Activated CD8-positive, alpha-beta memory T cell treated with anti-CD3 and anti-CD28 coated beads for 24 hours (primary cell): ENCODE measurements at places on chromosomes 4 and X.

- no peak for DNase-seq
Observed at GRCh38 chr4:111400741-111401140, 744.5 kb upstream of the FAM241A start.

- no peak for DNase-seq
Observed at GRCh38 chr4:13704761-13705160, 77.2 kb upstream of the BOD1L1 start.

GRCh38 chrX:94058728-94059382 is 384.8 kb downstream of the FAM133A start:
- no peak for DNase-seq

DNA sequence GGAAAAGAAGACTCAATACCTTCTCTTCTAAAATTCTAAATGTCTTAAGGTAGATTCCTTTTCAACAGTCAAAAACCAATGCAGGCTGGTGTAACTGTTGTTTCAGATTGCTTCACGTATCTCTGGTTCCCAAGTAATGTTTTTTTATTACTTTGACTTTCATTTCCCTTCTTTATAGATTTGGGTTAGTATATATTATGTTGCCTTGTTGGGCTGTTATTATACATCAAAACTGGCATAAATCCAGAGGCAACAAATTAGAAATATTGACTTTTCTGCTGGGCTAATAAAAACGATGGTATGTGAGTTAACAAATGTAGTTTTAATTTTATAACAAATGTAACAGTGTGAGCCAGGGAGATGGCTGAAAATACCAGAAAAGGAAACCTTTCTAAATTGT is 444.7 kb upstream of the TENM3 start:
- no peak for DNase-seq

DNA sequence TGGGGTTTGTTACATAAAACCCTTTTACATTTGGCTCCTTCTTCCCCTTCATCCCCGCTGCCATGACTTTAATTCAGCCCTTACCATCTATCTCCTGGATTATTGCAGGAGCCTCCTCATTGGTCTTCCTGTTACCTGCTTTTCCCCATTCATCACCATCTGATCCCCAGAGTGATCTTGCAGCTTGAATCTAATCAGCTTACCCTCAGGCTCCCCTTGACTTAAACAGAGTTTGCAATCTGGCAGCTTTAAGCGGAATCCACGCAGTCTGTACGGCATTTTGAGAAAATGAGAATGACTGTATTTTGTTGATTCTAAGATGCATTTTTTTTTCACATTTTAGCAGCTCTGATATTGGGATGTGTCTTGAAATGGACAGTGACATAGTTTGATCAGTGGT is 14.9 kb upstream of the PPEF1 start:
- DNase-seq = no peak

- DNase-seq = no peak
Observed at GRCh38 chr4:173252024-173252935, 81.9 kb downstream of the HMGB2 start.

DNA sequence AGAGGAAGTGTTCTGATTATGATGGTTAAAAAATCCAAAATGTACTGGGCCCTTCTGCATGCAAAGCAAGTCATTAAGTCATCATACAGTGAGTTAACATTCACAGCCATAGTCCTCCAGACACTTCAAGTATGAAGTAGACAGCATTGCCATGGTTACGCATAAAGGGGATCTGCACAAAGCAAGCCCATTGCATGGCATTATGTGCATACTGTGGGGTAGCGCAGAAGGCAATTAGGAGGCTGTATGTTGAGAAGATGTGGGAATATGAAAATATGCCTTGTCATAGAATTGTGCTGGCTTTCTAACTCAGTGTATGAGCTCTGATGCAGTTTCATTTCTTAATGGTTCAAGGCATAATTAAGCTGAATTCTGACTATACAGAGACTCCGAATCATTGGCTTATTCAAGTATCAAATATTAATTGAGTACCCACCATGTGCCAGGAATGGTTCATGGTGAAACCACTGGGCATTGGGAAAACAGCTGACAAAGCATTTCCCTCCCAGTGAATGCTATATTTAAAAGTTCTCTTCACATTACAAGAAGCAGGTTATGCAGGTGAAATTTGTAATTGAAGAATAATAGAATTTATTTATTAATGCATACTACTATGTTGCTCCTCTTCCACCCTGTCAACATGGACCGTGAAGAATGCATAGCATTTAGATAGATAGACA is 588.9 kb downstream of the ZNF674 start:
- DNase-seq = no peak

- no peak for DNase-seq
Observed at GRCh38 chr4:164508097-164508496, 245.8 kb upstream of the SMIM31 start.

- no peak for DNase-seq
Observed at GRCh38 chr4:24856586-24856985, 56.3 kb downstream of the CCDC149 start.

DNA sequence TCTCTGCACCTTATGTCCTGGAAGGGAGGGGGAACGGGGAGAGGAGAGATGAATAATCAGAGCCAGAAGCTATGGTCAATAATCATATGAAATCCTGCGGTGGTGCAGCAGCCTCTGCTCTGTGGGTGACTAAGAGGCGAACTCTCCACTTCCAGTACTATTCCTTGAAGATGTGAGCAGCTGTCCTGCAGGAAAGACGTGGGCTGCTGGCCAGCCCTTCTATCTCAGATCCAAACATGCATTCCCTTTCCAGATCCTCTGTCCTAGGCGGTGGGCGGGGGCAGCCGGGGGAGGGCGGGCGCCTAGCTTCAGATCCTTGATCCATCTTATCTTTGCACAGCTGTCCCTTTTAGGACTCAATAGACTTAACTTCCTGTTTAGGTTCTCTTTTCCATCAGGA is 34.5 kb downstream of the SPINK2 start:
- DNase-seq = no peak

DNA sequence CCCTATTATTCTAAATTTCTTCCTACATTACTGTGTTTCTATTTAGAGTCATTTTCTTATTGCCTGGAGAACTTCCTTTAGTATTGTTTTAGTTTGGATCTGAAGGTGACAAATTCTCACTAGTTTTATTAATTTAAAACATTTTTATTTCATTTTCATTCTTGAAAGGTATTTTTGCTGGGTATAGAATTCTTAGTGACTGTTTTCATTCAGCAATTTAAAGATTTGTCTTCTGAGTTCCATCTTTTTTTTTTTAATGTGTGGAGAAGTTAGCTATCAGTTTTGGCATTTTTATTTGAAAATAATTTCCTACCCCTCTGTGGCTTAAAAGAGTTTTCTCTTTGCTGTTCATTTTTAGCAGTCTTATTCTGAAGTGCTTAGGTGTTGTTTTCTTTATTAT is 169.2 kb downstream of the FRAS1 start:
- no peak for DNase-seq

DNA sequence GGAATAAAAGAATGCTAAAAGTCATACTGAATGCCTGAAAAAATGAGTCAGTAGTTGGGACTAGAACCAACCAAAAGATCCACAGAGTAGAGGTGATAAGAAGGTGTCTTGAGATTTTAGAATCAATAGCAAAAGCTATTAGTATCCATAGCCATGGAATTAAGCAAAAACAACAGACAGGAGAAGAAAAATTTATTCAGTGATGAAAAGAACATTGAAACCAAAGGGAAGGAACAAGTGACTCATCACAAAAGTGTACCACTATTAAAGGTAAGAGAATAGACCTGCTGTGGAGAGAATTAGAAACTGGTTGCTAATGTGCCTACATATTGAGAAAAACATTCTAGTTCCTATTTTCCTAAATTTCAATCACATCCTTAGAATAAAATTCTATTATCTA is 182.0 kb upstream of the NEIL3 start:
- no peak for DNase-seq

DNA sequence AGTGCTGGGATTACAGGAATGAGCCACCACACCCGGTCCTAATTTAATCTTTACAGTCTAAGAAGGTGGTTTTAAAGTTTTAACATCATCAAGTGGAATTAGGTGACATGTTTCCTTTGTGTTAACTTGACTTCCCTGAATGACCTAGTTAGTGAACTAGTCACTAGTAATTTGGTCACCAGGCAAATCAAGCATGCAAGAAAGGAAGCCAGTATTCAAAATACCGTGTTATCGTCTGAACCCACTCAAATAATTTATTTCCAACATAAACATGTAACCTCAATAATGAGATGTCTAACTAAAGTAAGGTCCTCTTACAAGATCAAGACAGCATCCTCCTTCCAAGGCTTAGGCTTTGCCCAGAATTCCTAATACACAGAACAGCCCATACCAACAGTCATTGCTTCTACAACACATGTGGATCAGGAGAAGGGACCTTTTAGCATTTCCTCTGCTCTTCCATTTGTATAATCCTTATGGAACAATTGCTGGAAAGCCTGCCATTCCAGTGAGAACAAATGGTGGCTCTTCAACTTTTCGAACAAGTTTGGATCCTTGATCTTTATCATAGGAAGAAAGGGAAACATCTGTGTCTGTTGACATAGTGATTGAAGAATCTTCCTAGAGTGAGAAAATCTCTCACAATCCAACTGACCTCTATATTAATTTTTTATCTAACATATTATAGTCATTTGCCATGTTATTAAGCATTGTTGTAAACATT is 97.2 kb downstream of the ANXA3 start:
- DNase-seq = no peak

DNA sequence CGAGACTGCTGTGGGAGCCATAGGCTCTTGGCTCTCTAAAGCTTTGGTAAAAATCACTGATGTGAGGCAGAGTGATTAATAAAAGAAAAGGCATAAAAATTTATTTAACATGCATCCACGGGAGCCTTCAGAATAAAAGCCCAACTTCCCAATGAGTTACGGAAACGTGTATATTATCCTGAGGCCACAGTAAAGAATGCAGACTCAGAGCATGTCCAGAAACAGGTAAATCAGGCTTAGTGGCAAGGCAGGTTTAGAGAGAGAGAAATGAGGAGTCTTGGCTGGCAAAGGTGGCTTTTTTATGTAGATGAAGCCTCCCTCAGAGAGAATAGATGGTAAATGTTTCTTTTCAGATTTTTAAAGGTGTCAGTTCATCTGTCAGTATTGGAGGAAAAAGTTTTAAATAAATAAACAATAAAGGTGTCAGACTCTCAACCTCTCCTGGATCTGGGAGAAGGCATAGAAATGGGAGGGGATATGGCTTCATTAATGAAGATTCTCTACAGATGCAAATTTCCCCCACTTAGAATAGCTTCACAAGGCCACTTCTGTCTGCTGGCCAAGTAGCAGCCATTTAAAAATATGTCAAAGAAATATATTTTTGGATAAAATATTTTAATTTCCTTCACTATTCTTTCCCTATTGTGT is 24.0 kb downstream of the C4orf51 start:
- no peak for DNase-seq

- DNase-seq = no peak
Observed at GRCh38 chrX:19225909-19226308, 103.6 kb upstream of the ADGRG2 start.

DNA sequence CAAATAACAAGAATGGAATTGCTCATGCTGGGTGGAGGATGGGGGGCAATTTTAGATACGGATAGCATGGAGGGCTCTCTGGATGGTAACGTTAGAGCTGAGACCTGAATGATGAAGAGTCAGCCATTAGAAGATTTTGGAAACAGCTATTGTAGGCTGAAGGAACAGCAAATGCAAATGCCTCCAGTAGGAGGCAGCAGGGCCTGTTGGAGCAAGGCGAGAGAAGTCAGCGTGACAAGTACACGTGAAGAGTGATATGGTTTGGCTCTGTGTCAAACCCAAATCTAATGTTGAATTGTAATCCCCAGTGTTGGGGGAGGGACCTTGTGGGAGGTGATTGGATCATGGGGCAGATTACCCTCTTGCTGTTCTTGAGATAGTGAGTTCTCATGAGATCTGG is 59.3 kb upstream of the SOD3 start:
- no peak for DNase-seq

GRCh38 chr4:83339573-83339972 is 4.9 kb upstream of the HPSE start:
- no peak for DNase-seq

GRCh38 chrX:148282504-148282903 is 217.9 kb upstream of the AFF2 start:
- no peak for DNase-seq

- DNase-seq = peak; percentile 67
Observed at GRCh38 chrX:78104447-78105176, 564 bp downstream of the PGK1 start.

DNA sequence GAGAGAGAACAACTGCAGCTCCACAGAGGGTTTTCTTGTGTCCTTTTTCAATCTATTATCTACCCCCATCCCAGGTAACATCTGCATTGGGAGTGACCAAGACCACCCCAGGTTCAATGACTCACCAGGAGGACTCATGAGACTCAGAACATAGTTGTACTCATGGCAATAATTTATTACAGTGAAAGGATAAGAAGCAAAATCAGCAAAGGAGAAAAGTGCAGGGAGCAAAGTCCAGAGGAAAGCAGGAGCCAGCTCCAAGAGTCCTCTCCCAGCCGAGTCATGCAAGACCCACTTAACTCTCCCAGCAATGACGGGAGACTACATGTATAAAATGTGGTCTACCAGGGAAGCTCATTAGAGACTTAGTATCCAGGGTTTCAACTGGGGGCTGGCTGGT is 129.5 kb upstream of the RBPJ start:
- DNase-seq = no peak

- no peak for DNase-seq
Observed at GRCh38 chrX:82648062-82648461, 860.0 kb upstream of the POU3F4 start.

DNA sequence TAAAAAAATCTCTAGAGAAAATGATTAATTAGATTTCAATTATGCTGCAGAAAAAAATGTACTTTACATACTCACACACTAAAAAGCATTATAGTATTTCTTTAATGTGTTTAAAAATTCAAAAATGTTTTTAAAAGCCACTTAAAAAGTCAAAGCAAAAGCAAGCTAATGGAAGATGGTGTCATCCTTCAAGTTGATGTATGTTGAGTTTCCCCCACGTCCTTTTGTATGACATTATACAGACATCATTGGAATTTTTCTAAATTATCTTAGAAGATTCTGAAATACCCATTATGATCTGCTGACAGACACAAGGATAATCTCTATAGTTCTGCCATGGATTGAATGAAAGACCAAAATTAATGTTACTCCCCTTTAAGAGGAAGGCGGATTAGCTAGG is 393.7 kb upstream of the TENM3 start:
- no peak for DNase-seq

GRCh38 chr4:159593681-159594080 is 490.8 kb downstream of the RAPGEF2 start:
- DNase-seq = no peak

GRCh38 chrX:31543634-31544033 is 471.8 kb upstream of the FTHL17 start:
- DNase-seq = no peak

- DNase-seq = no peak
Observed at GRCh38 chrX:115562480-115562847, 1.5 kb downstream of the PLS3 start.

- DNase-seq = no peak
Observed at GRCh38 chr4:167555338-167556022, 321.2 kb upstream of the SPOCK3 start.

DNA sequence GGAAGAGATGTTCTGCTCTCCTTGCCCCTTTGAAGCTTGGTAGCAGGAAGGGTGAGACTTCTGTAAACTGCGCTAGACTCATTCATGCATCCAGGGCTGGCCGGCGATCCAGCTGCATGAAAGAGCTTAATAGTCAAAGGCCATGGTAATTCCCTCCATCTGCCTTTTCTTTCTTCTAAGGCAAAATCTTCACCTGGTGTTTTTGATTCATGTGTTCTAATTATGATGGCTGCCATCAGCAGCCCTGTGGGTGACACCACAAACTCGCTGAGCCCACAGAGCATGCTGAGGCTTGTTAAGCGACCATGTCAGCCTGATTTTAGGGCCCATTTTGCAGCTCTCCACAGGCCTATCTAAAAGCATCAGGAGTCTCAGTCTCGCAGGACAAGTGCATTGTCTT is 450.1 kb upstream of the TENM3 start:
- no peak for DNase-seq
